ENCODE measurements at places on chromosomes 1 and 21. TPM values are rescaled to one million over a fixed set of nuclear protein-coding genes. Genes with fewer than 3 reads are reported as not detected.

Gene LCE2A
- total RNA-seq, result not detected

Gene ZNF648
- 0.77 TPM for total RNA-seq

Gene HORMAD1
- total RNA-seq, result not detected

Gene RAB3B
- total RNA-seq, result 2.4 TPM

Gene PKNOX1
- 19.3 TPM for total RNA-seq

Gene TAL1
- 0.11 TPM for total RNA-seq

Gene ACOT11
- 2.7 TPM for total RNA-seq

Gene TMOD4
- total RNA-seq, result 2.7 TPM

DNA sequence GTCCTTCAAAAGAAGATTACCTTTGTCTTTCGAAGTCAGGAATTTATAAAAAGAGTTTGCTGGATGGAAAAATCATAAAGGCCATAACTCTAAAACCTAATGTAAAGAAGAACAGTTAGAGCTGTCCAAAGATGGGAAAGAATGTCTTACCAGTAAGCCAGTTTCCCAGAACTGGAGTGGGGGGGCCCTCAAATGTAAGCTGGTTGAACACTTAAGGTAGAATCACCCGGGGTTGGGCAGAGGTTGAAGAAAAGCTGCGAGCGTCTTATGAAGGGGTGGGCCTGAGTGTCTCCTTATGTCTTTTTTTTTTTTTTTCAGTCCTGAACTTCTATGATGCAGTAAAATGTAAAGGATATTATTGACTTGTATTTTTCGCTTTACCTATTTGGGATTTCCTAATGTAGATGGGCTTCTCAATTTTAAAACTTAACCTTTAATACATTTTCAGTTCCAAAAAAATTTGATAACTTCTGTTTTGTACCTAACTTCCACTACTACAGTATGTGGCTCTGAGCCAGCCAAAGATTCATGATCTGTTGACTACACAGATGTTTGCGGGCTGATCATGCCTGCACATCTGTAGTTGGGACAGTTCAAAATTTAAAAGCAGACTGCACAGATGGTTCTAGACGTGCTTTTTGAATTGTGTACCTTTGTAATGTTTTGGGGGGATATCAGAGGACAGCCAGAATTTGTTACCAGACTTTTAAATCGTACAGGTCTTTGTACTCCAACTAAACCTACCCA lies 43.6 kb downstream of the NFYC start:
- peaks cover 16% of the 10 kb centered on the region for H3K4me1 ChIP-seq
- H3K4me3 ChIP-seq, result no peak overlapping the region
- H3K36me3 ChIP-seq, result peaks cover 6% of the 10 kb centered on the region
- no peak for DNase-seq
- H3K27ac ChIP-seq, result no peak overlapping the region

- no peaks in the 10 kb centered on the region for H3K4me1 ChIP-seq
- no peak overlapping the region for H3K27ac ChIP-seq
- no peaks in the 10 kb centered on the region for H3K36me3 ChIP-seq
- no peak for DNase-seq
- peaks cover 35% of the 10 kb centered on the region for H3K27me3 ChIP-seq
- H3K4me3 ChIP-seq, result no peak overlapping the region
Measured at GRCh38 chr1:11540773-11541160, 61.8 kb downstream of the DISP3 start.

DNA sequence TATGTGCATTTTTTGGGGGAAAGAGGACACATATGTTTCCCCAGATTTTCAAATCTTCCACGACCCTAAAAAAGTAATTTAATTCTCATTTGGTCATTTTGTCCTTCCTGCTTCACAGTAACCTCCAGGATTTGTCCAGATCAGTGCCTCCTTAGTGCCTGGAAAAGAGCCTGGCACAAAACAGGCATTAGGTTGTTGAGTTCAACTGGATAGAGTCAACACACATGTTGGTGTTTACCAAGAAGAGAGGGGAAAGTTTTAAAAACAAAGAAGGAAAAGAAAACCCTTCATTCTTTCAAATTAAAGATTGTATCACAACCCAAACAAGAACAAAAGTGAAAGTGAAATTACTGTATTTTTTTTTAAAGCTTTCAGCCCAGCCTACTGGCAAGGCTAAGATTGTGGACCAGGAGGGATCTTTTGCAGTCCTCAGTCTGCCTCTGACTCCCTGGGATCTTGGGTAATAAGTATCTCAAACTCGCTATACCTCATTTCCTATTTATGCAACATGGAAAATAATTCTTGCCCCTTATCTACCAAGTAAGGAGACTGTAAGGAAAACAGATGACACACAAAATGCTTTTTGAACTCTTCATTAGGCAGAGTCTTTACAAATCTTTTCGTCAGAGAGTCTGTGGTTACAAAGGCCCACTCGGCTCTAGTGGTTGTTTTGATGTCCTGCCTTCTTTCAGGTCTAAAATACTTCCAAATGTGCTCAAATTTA lies 57.8 kb downstream of the ZNF281 start:
- no peaks in the 10 kb centered on the region for H3K27me3 ChIP-seq
- H3K4me1 ChIP-seq, result peaks cover 3% of the 10 kb centered on the region
- DNase-seq, result no peak
- no peak overlapping the region for H3K27ac ChIP-seq
- H3K4me3 ChIP-seq, result no peak overlapping the region

GRCh38 chr1:40318970-40319621 lies 2.0 kb upstream of the COL9A2 start:
- peaks cover 55% of the 10 kb centered on the region for H3K27me3 ChIP-seq
- no peak overlapping the region for H3K27ac ChIP-seq
- no peak for DNase-seq
- no peaks in the 10 kb centered on the region for H3K36me3 ChIP-seq
- peak overlapping the region; percentile 25 for H3K4me3 ChIP-seq
- peaks cover 25% of the 10 kb centered on the region for H3K4me1 ChIP-seq

GRCh38 chr1:21836010-21836409 lies 23.9 kb downstream of the LDLRAD2 start:
- H3K4me1 ChIP-seq, result peaks cover 13% of the 10 kb centered on the region
- no peaks in the 10 kb centered on the region for H3K27me3 ChIP-seq
- peaks cover 30% of the 10 kb centered on the region for H3K36me3 ChIP-seq
- H3K4me3 ChIP-seq, result no peak overlapping the region

DNA sequence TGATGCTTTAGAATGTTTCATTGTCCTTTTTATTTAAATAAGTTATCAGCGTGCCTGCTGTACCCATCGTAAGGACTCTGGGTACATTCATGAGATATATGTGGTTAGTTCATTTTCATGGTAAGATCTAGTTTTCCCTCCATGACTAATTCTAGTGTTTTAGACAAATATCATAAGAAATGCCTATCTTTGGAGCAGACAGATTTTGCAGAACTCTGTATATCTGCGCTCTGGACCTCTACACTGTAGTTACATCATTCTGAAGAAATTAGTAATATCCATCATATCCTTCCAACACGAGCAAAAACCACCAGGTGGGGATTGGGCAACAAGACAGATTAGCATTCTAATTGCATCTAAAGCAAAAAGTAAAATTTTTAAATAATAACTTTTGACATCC lies 499.2 kb downstream of the SETD4 start:
- no peak overlapping the region for H3K27ac ChIP-seq
- H3K27me3 ChIP-seq, result no peaks in the 10 kb centered on the region
- no peak for DNase-seq
- H3K4me1 ChIP-seq, result peaks cover 15% of the 10 kb centered on the region
- H3K4me3 ChIP-seq, result no peak overlapping the region

- H3K27ac ChIP-seq, result peak overlapping the region; percentile 63
- H3K4me3 ChIP-seq, result no peak overlapping the region
- peaks cover 6% of the 10 kb centered on the region for H3K4me1 ChIP-seq
- no peaks in the 10 kb centered on the region for H3K36me3 ChIP-seq
Measured at GRCh38 chr1:22750685-22751051, 40.0 kb downstream of the EPHB2 start.

DNA sequence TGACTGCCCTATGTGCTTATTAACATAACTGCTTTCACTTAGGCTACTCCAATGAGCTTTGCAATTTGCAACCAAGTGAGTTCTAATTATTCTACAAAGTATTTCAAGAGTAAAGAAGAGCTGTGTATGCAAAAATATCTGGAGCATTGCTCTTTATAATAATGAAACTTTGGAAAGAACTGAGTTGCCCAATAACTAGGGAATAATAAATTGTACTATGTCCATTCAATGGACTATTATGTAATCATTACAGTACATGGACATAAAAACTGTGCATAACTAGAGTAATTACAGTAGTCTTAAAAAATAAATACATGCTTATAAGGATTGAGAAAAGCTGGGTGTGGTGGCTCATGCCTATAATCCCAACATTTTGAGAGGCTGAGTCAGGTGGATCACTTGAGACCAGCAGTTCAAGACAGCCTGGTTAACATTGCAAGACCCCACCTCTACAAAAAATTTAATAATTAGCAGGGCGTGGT lies 70.3 kb upstream of the JAK1 start:
- H3K27ac ChIP-seq, result no peak overlapping the region
- DNase-seq, result no peak
- H3K4me1 ChIP-seq, result no peaks in the 10 kb centered on the region
- H3K27me3 ChIP-seq, result no peaks in the 10 kb centered on the region
- no peaks in the 10 kb centered on the region for H3K36me3 ChIP-seq

- no peak overlapping the region for H3K27ac ChIP-seq
- no peaks in the 10 kb centered on the region for H3K27me3 ChIP-seq
- no peak for DNase-seq
- H3K4me3 ChIP-seq, result no peak overlapping the region
- no peaks in the 10 kb centered on the region for H3K4me1 ChIP-seq
- peaks cover 58% of the 10 kb centered on the region for H3K36me3 ChIP-seq
Measured at GRCh38 chr1:53203466-53203865, 6.8 kb downstream of the CPT2 start.

DNA sequence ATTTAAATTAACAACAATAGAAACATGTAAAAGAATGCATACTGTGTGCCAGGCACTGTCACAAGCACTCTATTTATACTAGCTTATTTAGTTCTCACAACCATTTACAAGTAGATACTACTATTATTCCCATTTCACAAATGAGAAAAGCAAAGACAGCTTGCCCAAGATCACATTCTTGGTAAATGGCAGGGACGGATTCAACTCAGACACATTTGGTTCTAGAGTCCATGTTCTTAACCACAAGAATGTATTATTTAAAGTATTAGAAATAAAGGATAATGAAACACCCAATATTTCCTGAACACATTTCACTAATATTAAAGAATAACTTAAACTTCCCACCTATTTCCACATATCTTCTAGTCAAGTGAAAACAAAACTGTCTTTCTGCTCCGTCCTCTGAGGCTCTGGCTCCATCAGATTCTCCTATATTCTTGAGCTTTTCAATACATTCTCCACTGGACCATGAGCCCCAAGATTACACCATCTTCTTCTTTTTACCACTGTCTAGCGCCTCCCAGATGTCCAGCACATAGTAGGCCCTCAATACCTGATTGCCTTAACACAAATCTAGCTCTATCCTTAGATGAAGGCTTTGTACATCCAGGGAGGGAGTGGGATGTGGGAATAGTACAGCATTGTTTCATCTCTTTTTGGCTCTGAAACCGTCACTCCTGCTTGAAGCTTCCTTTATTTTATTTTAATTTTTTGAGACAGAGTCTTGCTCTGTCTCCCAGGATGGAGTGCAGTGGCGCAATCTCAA lies 29.3 kb downstream of the SOD1 start:
- H3K27me3 ChIP-seq, result no peaks in the 10 kb centered on the region
- H3K36me3 ChIP-seq, result peaks cover 29% of the 10 kb centered on the region
- H3K4me1 ChIP-seq, result no peaks in the 10 kb centered on the region
- H3K27ac ChIP-seq, result no peak overlapping the region

DNA sequence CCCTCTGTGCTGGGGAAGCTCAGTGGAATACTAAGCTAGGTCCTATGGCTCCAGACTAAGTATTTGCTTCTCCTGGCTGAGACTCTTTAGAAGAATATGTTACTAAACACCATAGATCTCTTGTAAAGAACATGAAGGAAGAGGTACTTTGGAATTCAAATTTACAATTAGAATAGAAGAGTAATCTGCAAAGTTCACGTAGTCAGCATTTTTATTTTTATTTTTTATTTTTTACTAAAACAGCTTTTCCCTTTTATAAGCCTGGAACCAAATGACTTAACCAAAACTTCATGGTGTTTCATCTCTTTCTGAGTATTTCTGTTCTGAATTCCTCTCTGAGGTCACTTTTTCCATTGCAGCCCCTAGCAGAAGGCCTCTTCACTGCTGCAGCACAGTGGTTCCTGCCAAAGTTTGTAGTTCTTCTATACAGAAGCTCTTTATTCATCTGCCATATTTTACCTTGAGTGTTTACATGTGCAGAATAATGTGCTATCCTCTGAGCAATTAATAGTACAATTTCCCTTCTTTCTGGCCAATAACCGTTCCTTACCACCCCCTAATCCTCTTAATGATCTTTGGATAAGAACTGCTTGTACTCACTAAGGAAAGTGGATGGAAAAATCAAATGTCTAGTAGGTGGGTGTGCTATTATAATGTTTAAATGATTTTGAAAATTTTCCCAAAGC lies 27.2 kb downstream of the TSEN15 start:
- H3K36me3 ChIP-seq, result peaks cover 16% of the 10 kb centered on the region
- no peak overlapping the region for H3K27ac ChIP-seq
- peaks cover 4% of the 10 kb centered on the region for H3K4me1 ChIP-seq
- no peak overlapping the region for H3K4me3 ChIP-seq

DNA sequence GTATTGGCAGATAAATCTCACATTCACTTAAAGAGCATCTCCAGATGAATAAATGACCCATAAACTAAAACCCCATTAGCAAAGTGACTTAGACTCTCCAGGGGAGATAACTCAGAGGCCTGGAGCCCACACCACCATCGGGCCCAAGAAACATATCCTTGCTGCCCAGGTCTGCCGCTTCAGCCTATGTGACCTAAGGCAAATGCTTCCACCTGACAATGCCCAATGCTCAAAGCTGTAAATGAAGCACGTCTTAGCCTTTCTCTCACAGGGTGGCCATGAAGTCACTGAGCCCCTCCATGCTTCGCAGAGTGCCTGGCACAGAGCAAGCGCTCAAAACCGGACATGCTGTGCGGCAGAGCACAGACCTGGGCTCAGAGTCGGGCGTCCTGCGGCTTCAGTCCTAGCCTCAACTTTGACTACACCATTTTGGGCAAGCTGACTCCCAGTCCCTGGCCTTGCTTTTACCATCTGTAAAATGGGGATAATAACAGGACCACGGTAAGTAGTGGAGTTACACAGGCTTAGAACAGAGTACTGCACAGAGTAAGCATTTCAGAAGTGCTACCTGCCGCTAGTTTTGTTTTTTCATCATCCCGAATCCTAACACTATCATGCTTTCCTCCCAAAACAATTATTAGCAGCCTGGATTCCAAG lies 23.7 kb downstream of the NOL9 start:
- DNase-seq, result no peak
- peaks cover 11% of the 10 kb centered on the region for H3K36me3 ChIP-seq
- no peak overlapping the region for H3K4me3 ChIP-seq
- H3K4me1 ChIP-seq, result no peaks in the 10 kb centered on the region

DNA sequence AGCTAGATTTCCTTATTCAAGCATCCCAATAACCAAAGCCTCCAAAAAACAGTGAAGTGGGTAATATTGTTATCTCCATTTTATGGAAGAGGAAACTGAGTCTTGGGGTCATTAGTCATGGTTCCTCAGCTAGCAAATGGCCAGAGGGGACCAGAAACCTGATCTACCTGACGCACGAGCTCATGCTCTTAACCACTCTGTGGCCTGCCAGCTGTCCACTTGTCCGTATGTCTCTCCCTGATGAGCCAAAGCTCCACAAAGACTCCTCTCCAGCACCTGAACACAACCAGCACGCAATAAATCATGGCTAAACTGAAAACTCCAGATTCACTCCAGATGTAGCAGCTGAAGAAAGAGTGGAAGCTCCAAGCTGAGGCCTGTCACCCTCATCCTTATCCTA lies 5.8 kb downstream of the CAPN8 start:
- peaks cover 6% of the 10 kb centered on the region for H3K27me3 ChIP-seq
- no peaks in the 10 kb centered on the region for H3K4me1 ChIP-seq
- no peak for DNase-seq
- no peaks in the 10 kb centered on the region for H3K36me3 ChIP-seq

- no peak for DNase-seq
- peaks cover 14% of the 10 kb centered on the region for H3K27me3 ChIP-seq
- H3K36me3 ChIP-seq, result no peaks in the 10 kb centered on the region
- H3K4me3 ChIP-seq, result no peak overlapping the region
Measured at GRCh38 chr1:34478515-34479076, 276.3 kb upstream of the GJB5 start.

Measured in neural crest cell (in vitro differentiated cells).